ENCODE measurements at places on chromosomes 16 and 17.

DNA sequence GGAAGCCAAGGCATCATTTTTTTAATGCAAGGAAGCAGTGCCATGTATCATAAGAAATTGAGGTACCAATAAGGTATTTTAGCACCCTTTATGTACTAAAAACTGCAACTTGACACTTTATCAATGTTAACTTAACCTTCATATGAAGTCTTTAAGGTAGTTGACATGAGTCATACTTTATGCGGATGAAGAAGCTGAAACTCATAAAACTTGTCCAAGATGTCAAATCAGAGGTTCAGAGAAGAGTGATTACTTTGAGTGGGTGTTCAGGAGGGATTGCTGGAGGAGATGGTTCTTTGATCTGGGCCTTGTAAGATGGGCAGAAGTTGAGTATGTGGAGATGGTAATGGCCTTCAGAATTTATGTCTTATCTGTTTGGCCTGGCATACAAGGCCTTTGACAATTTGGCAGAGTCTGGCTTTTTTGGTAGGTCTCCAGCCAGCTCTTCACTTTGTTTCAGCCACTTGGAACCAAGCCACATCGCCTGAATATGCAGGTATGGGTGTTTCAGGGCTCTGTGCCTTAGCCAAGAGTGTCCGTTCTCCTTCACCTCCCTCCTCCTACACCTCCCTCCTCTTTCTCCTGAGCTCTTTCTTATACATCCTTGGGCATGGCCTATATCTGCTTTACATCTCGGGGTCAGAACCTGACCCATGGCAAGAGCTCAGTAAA, 23.7 kb downstream of the YPEL2 start:
- DNase-seq, result no peak
- H3K4me1 ChIP-seq, result peaks cover 99% of the 10 kb centered on the region
- peak overlapping the region; percentile 83 for H3K27ac ChIP-seq

DNA sequence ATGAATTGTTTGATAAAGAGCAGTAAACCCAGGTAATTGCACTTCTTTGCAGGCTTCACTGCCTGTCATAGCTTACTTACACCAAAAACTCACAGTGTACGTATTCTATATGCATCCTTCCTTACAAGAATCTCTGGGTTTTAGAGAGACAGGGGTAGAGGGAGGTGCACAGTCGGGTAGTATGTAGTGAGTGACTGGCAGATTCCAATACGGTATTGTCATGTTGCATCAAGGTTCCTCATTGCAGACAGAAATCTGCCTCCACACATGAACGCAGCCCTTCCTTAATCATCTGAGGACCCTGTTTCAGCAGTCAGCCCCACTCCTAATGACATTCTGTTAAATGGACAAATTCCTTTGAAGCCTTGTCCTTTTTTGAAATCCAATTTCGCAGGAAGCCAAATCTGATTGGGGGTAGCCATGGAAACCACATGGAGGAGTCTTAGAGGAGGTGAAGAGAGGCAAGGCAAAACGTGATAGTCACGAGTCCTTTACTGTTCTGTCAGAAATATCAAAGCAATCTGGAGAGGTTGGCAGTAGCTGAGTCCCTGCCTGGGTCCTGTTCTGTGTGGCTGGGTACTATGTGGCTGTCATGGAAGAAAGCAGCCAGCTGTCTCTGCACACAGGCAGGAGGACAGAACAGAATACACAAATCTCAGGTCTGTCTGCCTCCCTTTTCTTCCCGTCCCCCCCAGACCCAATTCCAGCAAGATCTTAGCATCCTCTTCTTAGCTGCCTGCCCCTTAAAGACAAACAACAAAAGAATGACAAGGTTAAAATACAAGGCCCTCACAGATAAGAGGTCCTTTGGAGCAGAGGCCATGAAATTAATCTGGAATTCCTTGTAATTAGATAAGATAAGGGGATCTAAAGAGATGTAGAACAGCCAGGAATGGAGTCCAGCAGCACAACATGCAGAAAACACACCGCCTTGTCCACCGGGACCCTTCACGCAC, 3.1 kb upstream of the SKAP1 start:
- H3K4me3 ChIP-seq, result no peak overlapping the region
- no peaks in the 10 kb centered on the region for H3K27me3 ChIP-seq
- no peak overlapping the region for H3K27ac ChIP-seq
- H3K36me3 ChIP-seq, result no peaks in the 10 kb centered on the region
- no peak for DNase-seq

DNA sequence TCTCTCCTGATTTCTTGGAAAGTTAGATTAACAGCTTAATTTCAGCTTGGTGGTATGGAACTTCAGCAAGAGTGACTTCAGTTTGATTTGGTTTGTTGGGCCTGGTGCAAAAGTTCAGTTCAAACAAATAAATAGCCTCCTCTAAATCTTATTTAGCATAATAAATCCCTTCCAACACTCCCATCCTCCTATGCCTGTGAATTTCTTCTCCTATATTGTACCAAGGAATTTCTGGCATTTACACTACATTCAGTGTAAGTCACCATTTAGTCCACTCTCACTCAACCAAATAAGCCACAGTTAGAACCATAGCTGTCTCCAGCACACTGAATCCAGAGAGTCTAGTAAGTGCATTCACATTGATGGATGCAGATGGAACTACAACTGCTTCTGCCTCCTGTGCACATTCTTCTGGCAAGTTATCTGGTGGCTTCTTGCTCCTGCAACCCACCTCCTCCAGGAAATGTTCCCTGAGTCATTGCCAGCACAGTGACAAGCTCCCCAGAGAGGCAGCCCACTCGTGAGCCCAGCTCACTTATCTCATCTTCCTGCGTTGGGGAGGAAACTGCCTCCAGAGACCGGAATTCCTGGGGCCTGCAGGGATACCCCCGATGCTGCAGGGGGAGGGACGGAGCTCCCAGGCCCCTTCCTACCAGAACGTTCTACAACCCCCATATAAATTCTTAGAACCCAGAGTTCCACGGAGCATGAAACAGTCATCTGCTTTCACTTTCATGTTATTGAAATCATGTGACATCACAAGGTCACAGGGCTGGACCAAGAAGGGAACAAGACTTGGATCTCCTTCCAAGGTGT, 318.3 kb downstream of the PHKB start:
- H3K27ac ChIP-seq, result no peak overlapping the region
- H3K4me3 ChIP-seq, result peak overlapping the region; percentile 61
- no peak for DNase-seq
- H3K4me1 ChIP-seq, result no peaks in the 10 kb centered on the region
- H3K27me3 ChIP-seq, result no peaks in the 10 kb centered on the region

GRCh38 chr16:57422026-57422944, 17.7 kb downstream of the CCL17 start:
- H3K27me3 ChIP-seq, result no peaks in the 10 kb centered on the region
- no peaks in the 10 kb centered on the region for H3K36me3 ChIP-seq
- H3K4me1 ChIP-seq, result peaks cover 9% of the 10 kb centered on the region
- H3K4me3 ChIP-seq, result no peak overlapping the region
- H3K27ac ChIP-seq, result no peak overlapping the region

DNA sequence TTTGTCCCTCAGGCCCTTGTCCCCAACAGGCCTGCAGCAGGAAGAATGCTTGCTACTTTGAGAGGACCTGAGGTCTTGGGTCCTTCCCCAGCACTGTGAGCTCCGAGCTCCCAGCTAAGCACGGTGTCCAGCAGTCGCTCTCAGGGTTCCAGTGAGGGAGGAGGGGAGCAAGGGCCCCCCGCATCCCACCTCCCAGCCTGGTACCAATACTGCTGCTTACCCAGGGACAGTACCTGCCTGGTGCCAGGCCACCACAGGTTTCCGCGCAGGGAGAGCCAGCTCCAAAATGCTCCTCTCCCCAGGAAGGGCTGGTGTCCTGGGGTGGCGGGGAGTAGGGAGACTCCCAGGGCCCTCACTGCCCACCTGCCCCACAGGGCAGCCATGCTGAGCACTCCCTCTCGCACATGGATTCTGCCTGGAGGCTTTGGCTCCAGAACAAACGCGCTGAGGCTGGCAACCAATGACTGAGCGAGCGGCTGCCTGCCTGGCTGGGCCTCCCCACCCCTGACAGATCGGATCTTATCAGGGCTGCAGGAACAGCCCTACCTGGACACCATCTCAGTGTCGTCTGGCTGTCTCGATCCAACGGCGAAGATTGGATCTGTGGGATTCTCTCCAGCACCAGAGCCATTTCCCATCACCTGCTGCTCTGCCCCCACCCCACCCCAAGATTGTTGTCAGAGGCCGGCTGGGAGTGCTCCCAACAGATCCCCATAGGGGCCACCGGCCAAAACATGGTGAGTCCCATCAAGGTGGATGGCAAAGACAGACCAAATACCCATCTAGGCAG, 2.4 kb downstream of the DOK4 start:
- DNase-seq, result no peak
- peak overlapping the region; percentile 16 for H3K27ac ChIP-seq
- H3K4me1 ChIP-seq, result peaks cover 12% of the 10 kb centered on the region
- H3K27me3 ChIP-seq, result no peaks in the 10 kb centered on the region
- no peak overlapping the region for H3K4me3 ChIP-seq

- no peaks in the 10 kb centered on the region for H3K4me1 ChIP-seq
- H3K27me3 ChIP-seq, result no peaks in the 10 kb centered on the region
- no peak overlapping the region for H3K4me3 ChIP-seq
- DNase-seq, result no peak
- H3K36me3 ChIP-seq, result no peaks in the 10 kb centered on the region
Observed at GRCh38 chr16:10688291-10688690, 6.4 kb downstream of the TEKT5 start.

GRCh38 chr17:80689129-80689619, 144.5 kb downstream of the RPTOR start:
- no peak for DNase-seq
- no peak overlapping the region for H3K27ac ChIP-seq
- H3K27me3 ChIP-seq, result no peaks in the 10 kb centered on the region
- H3K4me1 ChIP-seq, result no peaks in the 10 kb centered on the region

DNA sequence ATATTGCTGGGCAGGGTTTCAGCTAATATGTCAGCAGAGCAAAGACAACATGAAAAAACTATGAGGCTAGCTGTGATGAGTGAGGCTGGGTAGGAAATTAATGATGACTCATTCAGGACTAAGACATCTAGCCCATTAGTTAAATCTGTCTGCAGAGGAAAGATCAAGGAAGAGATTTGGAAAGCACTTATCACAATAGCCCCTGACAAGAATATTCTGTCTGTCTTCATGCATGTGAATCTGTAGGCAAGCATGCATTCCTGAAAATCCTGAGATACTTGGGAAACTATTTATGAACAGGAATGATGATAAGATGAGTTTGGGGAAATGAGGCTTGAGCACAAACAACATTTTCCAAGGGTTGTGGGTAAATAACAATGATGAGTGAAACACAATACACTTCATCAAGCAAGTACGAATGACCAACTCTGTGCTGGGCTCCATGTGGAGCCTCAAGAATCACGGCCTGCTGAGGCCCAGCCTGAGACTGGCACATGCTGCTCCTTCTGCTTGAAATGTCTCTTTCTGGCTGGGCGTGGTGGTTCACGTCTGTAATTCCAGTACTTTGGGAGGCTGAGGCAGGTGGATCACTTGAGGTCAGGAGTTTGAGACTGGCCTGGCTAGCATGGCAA, 96.5 kb upstream of the ASIC2 start:
- H3K27me3 ChIP-seq, result no peaks in the 10 kb centered on the region
- H3K4me1 ChIP-seq, result no peaks in the 10 kb centered on the region
- no peak for DNase-seq
- no peaks in the 10 kb centered on the region for H3K36me3 ChIP-seq
- H3K27ac ChIP-seq, result no peak overlapping the region

- H3K4me1 ChIP-seq, result no peaks in the 10 kb centered on the region
- H3K27ac ChIP-seq, result no peak overlapping the region
- no peak for DNase-seq
- H3K27me3 ChIP-seq, result no peaks in the 10 kb centered on the region
Observed at GRCh38 chr17:61352408-61352770, 47.3 kb upstream of the TBX2 start.

GRCh38 chr17:43367737-43368242, 31.0 kb upstream of the ARL4D start:
- no peaks in the 10 kb centered on the region for H3K27me3 ChIP-seq
- peak overlapping the region; percentile 83 for H3K4me3 ChIP-seq
- H3K4me1 ChIP-seq, result peaks cover 14% of the 10 kb centered on the region
- DNase-seq, result no peak
- peak overlapping the region; percentile 98 for H3K27ac ChIP-seq

- no peak for DNase-seq
- no peak overlapping the region for H3K27ac ChIP-seq
- no peaks in the 10 kb centered on the region for H3K36me3 ChIP-seq
- peaks cover 31% of the 10 kb centered on the region for H3K4me1 ChIP-seq
Observed at GRCh38 chr17:46097497-46097896, 95.7 kb downstream of the KANSL1 start.

DNA sequence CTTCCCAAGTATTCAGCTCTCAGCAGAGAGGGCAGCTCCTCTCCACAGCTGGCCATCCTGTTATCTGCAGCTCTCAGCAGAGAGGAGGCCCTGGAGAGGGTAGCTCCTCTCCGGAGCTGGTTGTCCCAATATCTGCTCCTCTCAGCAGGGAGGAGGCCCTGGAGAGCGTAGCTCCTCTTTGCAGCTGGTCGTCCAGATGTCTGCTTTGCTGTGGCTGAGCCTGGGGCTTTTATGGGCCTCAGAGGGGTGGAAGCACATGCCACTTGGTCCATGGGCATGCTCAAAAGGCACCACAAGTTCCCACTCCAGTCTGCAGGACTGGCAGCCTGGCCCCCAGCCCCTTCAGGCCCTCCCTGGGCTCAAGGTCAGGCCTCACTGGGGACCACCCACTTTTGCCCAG, 314.3 kb downstream of the KCNJ2 start:
- no peak for DNase-seq
- no peaks in the 10 kb centered on the region for H3K4me1 ChIP-seq
- no peak overlapping the region for H3K4me3 ChIP-seq
- H3K27me3 ChIP-seq, result no peaks in the 10 kb centered on the region
- H3K27ac ChIP-seq, result no peak overlapping the region

GRCh38 chr16:89841275-89841674, 13.0 kb downstream of the SPIRE2 start:
- H3K36me3 ChIP-seq, result no peaks in the 10 kb centered on the region
- no peak overlapping the region for H3K27ac ChIP-seq
- peaks cover 3% of the 10 kb centered on the region for H3K4me1 ChIP-seq
- no peak overlapping the region for H3K4me3 ChIP-seq
- H3K27me3 ChIP-seq, result no peaks in the 10 kb centered on the region
- no peak for DNase-seq

DNA sequence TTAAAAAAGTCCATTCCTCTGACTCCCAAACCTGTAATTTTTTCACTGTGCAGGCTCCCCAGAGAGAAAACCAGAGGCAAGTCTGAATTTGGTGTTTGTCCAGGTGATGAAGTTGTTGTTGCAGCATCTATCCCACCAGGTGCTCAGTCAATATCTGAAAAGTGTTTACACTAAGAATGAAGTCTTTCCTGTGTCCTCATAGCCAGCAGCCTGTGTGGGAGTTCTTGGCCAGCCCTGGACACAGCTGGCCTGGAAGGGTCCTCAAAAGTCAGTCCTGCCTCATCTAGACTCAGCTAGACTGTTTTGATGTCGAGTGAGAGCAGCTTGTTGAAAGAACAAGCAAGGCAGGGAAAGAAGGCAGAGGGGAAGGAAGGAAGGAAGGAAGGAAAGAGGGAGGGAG, 3.3 kb upstream of the PMP22 start:
- H3K4me3 ChIP-seq, result no peak overlapping the region
- H3K27ac ChIP-seq, result no peak overlapping the region
- no peaks in the 10 kb centered on the region for H3K36me3 ChIP-seq
- H3K27me3 ChIP-seq, result no peaks in the 10 kb centered on the region
- H3K4me1 ChIP-seq, result no peaks in the 10 kb centered on the region
- DNase-seq, result no peak

- no peak for DNase-seq
- no peaks in the 10 kb centered on the region for H3K36me3 ChIP-seq
- H3K4me3 ChIP-seq, result no peak overlapping the region
- H3K4me1 ChIP-seq, result peaks cover 19% of the 10 kb centered on the region
- no peak overlapping the region for H3K27ac ChIP-seq
Observed at GRCh38 chr16:22214889-22215288, 8.8 kb downstream of the EEF2K start.
